ENCODE measurements at places on chromosomes 6 and 20.

- no peak for DNase-seq
Observed at GRCh38 chr20:56781108-56781739, 152.1 kb downstream of the TFAP2C start.

- DNase-seq: no peak
Observed at GRCh38 chr6:105372849-105373182, 30.1 kb downstream of the PREP start.

DNA sequence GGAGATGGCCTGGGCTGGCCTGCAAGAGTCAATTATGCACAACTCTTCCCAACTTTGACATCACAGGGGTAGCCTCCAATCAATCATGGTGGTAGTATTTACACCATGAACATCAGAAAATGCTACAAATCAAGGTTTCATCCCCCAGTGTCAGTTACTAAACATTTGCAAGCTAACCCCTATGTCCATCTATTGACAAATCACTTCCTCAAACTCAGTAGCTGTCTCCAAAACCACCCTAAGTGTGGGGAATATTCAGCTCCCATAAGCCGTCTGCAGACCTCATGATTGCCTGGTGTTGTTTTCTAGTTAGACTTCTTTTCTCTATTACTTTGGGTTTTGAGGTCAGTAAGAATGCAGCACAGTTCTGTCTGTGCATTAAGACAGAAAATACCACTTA lies 200.8 kb upstream of the RIN2 start:
- no peak for DNase-seq

DNA sequence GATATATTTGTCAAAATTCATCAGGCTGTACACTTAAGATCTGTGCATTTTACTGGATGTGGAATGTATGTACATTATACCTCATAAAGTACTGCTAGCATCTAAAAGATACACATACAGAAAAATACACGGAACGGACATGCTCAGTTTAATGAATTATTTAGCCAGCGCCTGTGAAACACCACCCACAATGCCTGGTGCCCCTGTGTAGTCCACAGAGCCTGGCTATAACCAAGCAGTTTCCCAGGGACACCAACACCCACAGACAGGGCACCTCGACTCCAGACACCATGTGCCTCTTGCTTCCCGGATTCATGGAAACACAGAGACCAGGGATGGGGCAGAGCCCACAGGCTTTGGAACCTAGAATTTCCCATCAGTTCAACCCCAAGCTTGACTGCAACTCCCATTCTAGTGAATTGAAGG lies 17.4 kb upstream of the ARMC12 start:
- no peak for DNase-seq

GRCh38 chr20:14495066-14495465 lies 157.7 kb upstream of the FLRT3 start:
- DNase-seq: no peak

- no peak for DNase-seq
Observed at GRCh38 chr20:23689399-23689690, 507 bp upstream of the CST4 start.

DNA sequence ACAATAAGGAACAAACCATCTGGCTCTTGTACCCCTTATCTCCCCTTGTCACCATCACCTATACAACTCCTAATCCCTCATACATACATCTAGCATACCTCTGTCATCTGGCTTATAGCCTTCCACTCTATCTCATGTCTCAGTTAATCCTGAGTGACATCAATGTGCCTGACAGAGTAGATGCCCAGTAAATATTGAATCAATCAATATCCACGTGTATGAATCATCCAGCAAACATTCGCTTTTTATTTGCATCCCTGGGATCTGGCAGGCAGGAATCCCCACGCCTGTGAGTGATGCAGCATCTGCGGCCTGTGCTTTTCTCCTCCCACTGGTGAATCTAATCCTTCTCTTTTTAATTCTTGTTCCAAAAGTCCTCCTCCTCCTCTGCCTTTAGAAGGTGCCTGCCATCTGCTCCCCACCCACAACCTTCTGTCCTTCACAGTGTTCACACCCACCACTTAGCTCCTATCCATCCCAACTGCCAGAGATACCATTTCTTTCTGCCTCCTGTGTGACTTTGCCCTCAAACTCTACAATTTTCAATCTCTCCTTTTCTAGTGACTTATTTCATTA lies 37.6 kb downstream of the ZNF391 start:
- no peak for DNase-seq

- no peak for DNase-seq
Observed at GRCh38 chr6:127305741-127306140, 37.7 kb downstream of the ECHDC1 start.

- DNase-seq: no peak
Observed at GRCh38 chr6:43043310-43043709, 10.3 kb downstream of the CUL7 start.

DNA sequence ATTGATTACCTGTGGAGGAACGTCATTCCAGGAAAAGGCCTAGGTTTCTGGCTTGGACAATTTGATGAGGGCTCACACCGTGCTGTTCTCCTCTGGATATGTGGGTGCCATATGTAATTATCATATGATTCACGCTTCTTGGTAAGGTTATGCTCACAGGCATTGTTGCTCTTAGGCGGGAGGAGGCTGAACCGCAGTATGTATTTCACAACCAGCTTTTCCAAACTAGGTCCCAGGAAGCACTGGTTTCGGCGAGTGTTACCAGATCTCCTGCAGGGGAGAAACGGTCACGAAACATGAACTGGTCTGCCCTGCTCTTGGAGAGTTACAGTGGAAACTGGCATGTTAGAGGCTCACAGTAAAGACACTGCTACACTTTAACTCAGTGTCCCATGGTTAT lies 793 bp upstream of the FAM50B start:
- no peak for DNase-seq

DNA sequence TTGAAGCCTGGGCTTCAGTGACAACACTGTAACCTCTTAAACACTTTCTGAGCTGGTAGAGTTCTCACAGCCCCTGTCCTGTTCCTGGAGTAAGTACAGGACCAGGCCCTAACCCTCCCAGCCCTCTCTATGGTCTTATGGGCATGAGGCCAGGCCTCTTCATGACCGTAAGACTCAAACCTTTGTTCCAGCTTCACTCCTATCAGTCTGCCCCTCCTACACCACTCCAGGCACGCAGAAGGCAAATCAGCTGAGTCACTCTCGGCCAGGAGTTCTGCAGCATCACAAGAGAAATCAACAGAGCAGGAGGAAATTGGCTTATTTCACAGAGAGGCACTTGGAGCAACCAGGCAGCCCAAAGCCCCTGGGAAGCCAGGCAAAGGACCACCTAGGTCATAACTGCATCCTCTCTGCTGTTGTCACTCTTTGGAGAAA lies 25.3 kb upstream of the CHD6 start:
- DNase-seq: no peak

GRCh38 chr6:1704711-1705110 lies 95.0 kb downstream of the FOXC1 start:
- DNase-seq: no peak

DNA sequence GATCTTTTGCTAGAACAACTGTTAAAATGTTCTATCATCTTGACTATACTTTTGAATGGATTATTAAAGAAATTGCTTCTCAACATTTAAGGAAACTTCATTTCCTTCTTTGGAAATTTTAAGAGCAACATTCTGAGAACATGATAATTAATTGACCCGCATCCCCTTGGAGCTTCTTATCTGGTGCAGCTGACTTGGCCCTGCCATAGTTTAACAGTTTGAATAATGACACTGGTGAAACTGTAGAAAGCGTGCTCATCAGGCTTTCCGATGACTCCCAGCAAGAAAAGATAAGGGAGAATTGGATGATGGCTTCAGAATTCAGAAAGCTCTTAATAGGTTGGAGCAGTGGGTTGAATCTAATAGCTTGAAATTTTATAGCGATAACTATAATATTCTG lies 38.1 kb downstream of the SNX9 start:
- no peak for DNase-seq

GRCh38 chr6:158909938-158910337 lies 90.1 kb downstream of the RSPH3 start:
- DNase-seq: no peak

GRCh38 chr20:43842126-43843020 lies 72.3 kb upstream of the TOX2 start:
- DNase-seq: no peak

GRCh38 chr6:29107758-29108157 lies at the start of gene OR2J3:
Gene OR2J3 (plus strand): TSS chr6:29108058. CDS start chr6:29111891, 3,833 bp downstream.
- no peak for DNase-seq

GRCh38 chr20:45817376-45818194 lies 5.1 kb downstream of the UBE2C start:
- DNase-seq: no peak

- DNase-seq: no peak
Observed at GRCh38 chr6:30196376-30196775, 16.8 kb downstream of the TRIM26 start.

DNA sequence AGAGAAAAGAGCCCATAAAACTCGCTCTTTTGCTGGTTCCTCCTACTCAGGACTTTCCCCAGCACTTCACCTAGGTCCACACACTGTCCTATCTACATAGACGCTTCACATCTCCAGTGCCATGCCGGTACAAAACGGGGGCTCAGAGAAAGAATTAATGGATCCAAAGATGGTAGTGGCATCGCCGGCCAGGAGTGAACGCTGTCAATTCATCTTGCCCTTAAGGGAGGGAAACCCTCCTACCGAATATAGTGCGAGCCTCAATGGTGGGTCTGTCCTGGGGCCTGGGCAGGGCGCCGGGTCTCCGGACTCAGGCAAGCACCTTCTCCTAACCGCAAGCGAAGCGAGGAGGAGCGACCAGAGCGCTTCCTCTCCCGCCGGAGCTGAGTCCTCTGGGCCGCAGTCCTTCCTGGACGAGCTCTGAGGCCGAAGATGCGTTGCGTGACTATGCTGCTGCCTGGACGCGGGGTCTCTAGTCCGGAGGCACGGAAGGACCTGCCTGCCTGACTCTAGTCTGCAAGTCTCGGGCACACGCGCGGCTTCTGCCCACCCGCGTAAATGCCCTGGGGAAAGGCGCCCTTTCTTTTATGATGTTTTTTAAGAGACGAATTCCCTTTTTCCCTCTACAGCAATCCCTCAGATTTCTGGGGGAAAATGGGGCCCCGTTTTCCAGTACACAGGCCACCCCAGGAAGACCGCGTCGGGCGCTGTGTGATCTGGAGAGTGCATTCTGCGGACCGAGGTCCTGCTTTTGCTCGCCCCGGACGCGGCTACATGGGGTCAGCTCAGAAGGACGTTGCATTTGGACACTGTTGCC lies 100.1 kb upstream of the PRDM1 start:
- DNase-seq: no peak

GRCh38 chr20:53510704-53511103 lies 82.9 kb downstream of the ZNF217 start:
- no peak for DNase-seq

DNA sequence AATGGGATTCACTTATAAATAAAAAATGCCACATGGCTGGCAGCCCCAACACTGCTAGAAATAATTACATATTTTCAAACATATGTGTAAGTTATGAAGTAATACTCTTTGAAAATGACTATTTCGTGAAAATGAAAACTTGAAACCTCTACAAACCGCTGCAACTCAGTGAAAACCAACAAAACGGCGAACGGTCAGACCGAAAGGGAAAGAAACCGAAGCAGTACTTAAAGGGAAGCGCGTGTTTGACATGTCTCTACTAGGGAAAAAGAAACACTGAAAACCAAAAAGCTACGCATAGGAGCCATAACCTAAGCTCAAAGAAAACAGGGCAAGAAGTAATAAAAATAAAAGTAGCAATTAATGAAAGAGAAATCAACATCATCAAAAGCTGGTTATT lies 121.0 kb upstream of the GGTLC1 start:
- no peak for DNase-seq

- DNase-seq: no peak
Observed at GRCh38 chr20:40571639-40572038, 117.4 kb downstream of the MAFB start.

GRCh38 chr6:17729223-17730077 lies 22.7 kb upstream of the NUP153 start:
- DNase-seq: no peak

- DNase-seq: no peak
Observed at GRCh38 chr20:10260316-10260715, 41.7 kb downstream of the SNAP25 start.

- DNase-seq: no peak
Observed at GRCh38 chr20:3710703-3711483, 1.5 kb downstream of the SIGLEC1 start.

- no peak for DNase-seq
Observed at GRCh38 chr6:15945593-15946159, 183.2 kb upstream of the MYLIP start.

DNA sequence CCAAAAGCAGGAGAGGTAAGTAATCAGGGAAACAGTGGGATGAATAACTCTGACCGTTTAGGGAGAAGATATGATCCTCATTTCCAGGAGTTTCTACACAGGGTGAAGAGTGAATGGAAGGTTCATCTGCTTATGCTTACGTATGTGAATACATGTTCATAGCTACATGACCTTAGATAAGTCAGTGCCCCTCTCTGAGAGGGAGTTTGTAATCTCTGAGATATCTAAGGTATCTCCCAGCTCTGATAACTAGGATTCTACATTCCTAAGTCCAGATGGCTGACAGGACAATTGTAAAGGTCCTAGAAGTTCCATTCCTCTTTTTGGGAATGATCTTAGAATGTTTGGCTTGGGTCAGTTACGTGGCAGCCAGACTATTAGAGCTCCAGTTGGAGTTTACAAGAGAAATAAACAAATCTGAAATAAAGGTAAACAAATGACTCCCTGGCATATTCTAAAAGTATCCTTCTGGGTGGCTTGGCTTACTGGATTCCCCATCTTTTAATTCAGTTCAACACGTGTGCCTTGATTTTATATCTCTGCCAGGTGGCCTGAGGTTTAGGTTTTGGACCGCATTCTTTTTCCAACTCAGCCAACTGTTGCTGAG lies 15.8 kb downstream of the PROCR start:
- DNase-seq: no peak

DNA sequence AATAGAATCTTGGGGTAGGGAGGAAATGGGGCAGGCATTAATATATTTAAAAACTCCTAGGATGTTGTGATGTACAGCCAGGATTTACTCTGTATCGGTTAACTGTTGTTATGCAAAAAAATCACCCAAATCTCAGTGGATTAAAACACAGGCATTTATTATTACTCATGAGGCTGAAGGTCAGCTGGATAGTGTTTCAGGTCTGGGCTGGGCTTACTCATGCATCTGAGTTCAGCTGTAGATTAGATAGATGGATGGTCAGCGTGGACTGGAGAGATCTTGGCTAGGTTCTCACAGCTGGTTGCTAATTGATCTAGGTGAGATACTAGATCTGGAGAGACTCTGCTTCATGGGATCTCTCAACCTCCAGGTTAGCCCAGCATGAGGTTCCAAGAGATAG lies 131.4 kb downstream of the BTBD3 start:
- DNase-seq: no peak

DNA sequence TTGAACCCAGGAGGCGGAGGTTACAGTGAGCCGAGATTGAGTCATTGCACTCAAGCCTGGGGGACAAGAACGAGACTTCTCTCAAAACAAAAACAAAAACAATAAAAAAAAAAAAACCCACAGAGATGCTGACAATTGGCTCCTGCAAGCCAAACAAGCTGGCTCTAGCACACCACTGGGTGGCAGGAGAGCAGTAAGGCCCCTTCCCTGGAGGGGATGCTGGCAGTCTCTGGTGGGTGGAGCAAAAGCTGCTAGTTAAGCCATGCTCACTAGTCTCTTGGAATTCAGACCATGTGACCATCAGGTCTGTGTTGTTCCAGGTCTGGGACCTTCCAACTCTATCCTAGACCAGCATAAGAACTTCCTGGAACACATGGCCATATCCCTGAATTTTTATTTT lies 18.9 kb upstream of the DSN1 start:
- DNase-seq: no peak

- no peak for DNase-seq
Observed at GRCh38 chr6:23478312-23478711, 647.7 kb upstream of the NRSN1 start.

All from cerebellar nuclear complex (tissue), 1 donor.